ENCODE measurements at places on chromosomes 7 and 10. TPM values are rescaled to one million over a fixed set of nuclear protein-coding genes. Genes with fewer than 3 reads are reported as not detected.
A peak's percentile ranks its signal among the peaks of the same experiment; 100 is the strongest.

DNA sequence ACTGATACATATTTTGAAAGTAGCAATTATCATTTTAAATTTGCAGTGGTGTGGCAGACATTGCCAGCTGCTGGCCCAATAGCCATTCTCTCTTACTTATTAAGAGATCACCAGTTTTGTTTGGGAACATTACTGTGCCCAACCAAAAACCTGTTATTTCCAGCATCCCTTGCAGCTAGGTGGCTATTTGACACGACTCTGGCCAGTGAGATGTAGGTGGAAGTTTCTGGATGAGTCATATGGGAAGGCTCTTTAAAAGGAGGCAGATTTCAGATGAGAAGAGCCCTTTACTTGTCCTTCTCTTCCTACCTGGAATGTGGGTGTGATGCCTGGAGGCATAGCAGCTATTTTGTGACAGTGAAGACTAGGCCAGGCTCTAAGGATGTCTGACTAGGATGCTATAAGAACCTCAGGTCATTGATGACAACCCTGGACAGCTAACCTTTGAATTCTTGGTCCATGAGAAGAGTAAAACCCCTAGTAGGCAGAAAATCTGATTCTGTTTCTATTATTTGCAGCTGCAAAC is 77.9 kb downstream of the CARD11 start:
- no peak for DNase-seq

GRID2IP gene
- total RNA-seq, result not detected

FGFR2 gene
- 0.86 TPM for total RNA-seq

- DNase-seq, result no peak
These were observed 5.9 kb downstream of the PGAM2 start for GRCh38 chr7:44059219-44060090.

SPDYE11 gene
- not detected for total RNA-seq

UCMA gene
- total RNA-seq, result not detected

GRCh38 chr7:151897951-151898686 is 21.2 kb upstream of the PRKAG2 start:
- no peak for DNase-seq

GRCh38 chr10:35058686-35059085 is 31.5 kb downstream of the CUL2 start:
- DNase-seq, result no peak

CYP26C1 gene
- total RNA-seq, result not detected

- peak; percentile 80 for DNase-seq
These were observed at the start of gene CPA4 for GRCh38 chr7:130292682-130293257. TSS of gene CPA4 (plus strand) at chr7:130293161. CDS start at chr7:130293181, 20 bp downstream.

- no peak for DNase-seq
These were observed 42.9 kb downstream of the IDE start for GRCh38 chr10:92530891-92531535.

GRCh38 chr10:104640339-104641186 is 527 bp upstream of the SORCS3 start:
- DNase-seq, result no peak

SLC26A3 gene
- not detected for total RNA-seq

CLEC5A gene
- not detected for total RNA-seq

KLLN gene
- 0.86 TPM for total RNA-seq

PARG gene
- 42.7 TPM for total RNA-seq

DNA sequence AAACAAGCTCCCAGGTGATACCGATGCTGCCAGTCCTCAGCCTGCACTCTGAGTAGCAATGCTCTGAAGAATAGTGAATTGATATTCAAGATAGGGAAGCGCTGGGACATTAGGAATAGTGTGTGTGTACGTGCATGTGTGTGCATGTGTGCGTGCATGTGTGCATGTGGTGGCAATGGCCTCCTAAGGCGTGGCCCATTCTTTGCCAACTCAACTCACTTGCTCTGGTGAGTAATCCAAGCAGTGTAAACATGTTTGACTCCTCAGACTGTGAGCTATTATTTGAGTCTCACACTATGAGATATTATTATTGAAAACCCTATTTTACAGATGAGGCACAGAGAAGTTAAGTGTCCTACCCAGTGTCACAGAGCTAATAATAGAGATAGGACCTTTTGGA is 186.6 kb downstream of the RAB11FIP2 start:
- no peak for DNase-seq

DNA sequence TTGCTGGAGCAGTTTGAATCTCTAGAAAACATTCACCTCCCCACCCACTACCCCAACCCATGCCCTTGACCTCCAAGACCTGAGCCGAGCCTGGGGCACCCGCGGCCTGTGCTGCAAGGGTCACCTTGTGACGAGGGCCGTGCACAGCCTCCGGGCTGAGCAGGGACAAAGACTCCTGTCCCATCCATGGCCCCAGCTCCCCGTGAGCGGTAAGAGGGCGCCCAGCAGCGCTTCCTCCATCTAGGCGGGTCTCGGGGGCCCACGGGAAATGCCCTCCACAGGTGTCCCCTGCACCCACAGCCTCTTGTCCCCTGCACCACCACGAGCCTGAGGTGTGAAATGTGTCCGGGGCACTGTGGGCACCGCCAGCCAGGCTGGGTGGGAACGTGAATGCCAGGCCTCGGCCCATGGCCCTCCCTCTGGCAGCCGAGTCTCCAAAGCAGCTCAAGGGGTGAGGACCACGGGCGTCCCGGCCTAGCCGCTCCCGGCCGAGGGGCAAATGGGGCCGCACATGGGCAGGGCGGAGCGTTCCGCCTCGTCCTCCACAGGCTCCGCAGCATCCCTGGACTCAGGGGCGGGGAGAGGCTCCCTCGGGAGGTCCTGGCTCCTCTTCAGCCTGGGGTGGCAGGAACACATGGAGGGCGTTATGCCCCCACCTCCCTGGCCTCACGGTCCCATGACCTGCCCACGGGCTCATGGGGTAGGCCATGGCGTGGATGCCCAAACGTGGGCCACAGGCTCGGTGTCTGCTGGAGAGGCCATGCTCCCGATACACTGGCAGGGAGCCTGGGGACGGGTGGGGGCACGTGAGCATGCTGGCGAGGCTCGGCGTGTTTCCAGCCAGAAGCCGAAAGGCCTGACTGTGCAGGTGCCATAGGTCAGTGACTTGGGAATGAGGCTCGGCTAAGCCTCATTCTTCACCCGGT is 21.1 kb downstream of the DPYSL4 start:
- no peak for DNase-seq

CLEC2L gene
- not detected for total RNA-seq

DNA sequence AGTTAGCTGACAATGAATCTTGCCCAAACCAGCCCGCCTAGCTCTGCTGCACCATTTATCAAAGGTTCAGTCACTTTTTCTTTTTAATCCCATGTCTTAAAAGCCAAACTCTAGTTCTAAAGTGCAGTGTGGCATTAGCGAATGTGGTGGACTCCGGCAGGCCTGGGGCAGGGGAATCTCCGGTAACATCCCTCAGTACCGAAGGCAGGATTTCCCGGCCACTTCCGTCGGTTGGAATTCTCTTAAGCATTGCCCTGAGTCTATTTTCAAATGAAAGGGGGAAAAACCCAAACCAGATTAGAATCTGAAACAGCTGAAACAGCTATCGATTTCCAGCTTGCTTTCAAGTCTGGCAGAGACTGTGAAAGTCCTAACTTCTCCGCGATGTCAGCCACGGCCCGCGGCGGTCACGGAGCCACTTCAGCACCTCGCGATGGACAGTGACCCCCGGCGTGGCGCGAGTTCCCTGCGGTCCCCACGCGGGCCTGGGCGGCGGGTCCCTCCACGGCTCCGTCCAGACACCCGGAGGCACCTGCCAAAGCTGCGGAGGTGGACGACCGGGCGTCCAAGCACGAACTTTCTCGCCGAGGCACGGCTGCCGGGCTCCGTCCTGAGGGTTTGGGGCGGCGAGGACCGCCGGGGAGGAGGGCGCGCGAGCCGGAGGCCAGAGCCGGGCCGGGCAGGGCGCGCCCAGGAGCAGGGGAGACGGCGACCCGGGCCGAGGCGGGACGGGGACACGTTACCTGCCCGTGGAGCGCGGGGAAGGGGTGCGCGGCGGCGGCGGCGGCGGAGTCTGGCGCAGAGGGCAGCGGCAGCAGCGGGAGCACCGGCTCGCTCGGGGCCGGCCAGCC is 745 bp downstream of the TCERG1L start:
- DNase-seq, result no peak

- no peak for DNase-seq
These were observed 1.3 kb downstream of the LOXL4 start for GRCh38 chr10:98266647-98267046.

AKR1C4 gene
- not detected for total RNA-seq

Data from fibroblast of villous mesenchyme (primary cell).